ENCODE measurements at places on chromosomes 16 and 17. TPM values are rescaled to one million over a fixed set of nuclear protein-coding genes. Genes with fewer than 3 reads are reported as not detected.
A peak's percentile ranks its signal among the peaks of the same experiment; 100 is the strongest.

DNA sequence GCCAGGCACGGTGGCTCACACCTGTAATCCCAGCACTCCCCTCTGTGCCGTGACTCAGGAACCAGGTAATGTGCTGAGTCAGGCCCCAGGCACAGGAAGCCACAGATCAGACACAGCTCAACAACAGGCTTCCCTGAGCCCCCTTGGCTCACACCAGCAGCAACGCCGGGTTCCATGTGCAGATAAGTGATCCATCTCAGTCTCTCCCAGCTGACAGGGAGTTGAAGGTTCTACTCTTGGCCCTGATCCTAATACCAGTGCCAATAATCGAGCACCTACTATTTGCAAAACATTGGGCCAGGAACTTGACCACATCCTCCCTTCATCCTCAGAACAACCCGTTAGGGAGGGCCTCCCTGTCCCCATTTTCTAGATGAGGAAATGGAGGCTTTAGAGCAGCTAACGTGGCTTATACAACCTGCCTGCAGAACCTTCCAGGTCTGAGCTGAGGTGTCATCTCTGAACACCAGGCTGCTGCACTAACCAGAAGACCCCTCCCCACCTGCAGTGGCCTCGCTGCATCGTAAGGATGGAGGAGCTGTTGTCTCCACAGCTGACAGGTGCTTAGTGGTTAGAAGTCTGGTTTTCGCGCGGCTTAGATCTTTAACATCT is 64.8 kb upstream of the AMZ2 start:
- peak; percentile 82 for DNase-seq

GRCh38 chr17:8888704-8889302 is 21.3 kb upstream of the PIK3R6 start:
- no peak for DNase-seq

- peak; percentile 24 for DNase-seq
Observed at GRCh38 chr16:85017151-85017550, 5.8 kb upstream of the ZDHHC7 start.

Gene ALOX12
- total RNA-seq, result not detected

Gene TMEM256
- total RNA-seq, result 65.6 TPM
